Fibroblast of skin of back (primary cell): ENCODE measurements at places on chromosomes 11 and 22.

GRCh38 chr11:65290448-65291165 lies 24.1 kb upstream of the CDC42EP2 start:
- DNase-seq, result peak; percentile 91

GRCh38 chr11:17408026-17408425 lies 19.6 kb upstream of the KCNJ11 start:
- DNase-seq, result no peak

DNA sequence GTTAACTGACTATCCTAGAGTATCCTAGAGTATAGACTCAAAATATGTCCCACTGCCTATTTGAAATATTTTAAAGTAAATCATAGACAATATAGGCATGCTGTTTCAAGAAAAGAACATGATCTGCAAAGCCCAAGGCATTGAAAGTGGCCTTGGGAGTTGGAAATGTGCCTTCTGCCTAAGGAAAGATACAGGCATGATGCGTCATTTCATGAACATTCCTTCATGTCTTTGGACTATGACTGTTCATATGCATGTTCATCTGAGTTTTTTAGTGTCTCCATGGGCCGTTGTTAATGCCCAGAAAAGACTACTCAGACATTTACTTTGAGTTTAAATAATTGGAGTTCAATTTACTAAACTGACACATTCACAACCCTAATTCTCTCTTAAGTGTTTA lies 69.7 kb upstream of the PRDM11 start:
- no peak for DNase-seq

DNA sequence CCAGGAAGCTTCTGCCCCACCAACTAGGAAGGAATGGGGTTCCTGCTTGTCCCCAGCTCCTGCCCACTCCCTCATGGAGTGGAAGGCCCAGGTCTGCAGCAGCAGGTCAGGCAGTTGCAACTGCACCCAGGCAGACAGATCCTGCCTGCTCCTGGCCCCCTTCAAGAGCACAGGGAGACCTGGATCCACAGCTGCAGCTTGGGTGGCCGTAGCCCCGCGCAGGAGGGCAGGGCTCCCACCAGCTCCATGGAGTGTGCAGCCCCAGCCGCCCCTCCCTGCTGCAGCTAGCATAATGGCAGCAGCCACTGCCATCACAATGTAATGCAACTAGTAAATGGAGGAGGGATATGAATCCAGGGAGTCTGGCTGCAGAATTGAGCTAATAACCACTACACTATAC lies 187.5 kb upstream of the PLET1 start:
- DNase-seq, result no peak

DNA sequence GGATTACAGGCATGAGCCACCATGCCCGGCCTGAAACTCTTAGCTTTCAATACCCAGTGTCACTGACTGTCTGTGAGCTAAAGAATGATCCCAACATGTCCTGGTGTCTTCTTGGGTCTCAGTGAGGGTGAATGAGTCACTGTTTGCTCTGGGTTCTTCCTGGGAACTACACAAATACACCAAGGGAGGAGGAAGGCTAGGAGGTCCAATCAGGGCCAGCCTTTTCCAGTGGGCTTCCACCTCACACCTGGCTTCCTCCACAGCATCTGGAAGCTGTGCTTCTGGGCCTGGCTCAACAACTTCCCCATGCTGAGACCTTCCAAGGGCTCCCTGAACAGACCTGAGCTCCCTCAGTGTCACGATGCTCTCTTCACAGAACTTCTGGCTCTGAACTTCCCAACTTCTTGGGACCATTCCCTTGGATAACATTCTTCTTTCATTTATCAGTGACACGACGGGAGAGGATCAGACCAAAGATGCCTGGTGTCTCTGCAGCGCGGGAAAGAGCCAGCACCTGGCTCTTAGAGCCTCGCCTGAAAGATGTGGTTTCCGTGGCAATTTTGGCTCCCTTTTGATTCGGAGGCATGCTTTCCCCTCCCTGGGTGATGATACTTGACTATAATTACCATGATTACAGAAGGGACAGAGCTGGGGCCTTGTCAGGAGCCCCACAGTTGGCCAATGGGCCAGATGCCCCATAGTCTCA lies 22.3 kb upstream of the CHRM4 start:
- DNase-seq, result peak; percentile 29
